Activated naive CD8-positive, alpha-beta T cell treated with anti-CD3 and anti-CD28 coated beads, Interleukin-2, amount 50 U/mL, for 16 hours (primary cell): ENCODE measurements at places on chromosomes 6 and 20.

DNA sequence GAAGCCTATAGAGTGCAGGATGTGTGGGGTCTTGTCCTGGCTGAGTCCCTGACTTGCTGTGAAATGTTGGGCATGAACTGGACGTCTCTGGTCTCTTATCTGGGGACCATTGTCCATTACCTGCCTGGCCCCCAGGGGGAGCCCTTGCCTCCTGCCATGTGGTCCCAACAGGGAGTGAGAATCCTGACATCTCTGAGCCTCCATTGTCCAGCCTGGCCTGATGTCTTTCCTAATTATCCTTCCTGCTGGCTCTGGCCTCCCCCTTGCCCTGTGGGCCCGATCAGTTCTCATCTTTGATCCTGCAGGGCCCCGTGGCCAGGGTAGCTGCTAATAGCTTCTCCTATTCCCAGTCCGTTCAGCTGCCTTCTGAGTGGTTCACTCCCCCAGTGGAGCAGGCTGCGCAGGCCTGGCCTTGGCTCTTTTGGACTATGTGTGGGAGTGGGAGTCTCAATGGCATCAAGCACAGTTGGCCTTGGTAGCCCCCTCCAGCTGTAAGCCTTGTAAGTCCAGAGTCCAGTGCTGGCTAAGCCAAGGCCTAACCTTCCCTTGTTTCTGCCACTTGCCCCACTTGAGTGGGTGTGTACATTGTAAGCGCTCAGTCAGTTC lies 77.9 kb upstream of the RALY start:
- DNase-seq, result peak; percentile 16

DNA sequence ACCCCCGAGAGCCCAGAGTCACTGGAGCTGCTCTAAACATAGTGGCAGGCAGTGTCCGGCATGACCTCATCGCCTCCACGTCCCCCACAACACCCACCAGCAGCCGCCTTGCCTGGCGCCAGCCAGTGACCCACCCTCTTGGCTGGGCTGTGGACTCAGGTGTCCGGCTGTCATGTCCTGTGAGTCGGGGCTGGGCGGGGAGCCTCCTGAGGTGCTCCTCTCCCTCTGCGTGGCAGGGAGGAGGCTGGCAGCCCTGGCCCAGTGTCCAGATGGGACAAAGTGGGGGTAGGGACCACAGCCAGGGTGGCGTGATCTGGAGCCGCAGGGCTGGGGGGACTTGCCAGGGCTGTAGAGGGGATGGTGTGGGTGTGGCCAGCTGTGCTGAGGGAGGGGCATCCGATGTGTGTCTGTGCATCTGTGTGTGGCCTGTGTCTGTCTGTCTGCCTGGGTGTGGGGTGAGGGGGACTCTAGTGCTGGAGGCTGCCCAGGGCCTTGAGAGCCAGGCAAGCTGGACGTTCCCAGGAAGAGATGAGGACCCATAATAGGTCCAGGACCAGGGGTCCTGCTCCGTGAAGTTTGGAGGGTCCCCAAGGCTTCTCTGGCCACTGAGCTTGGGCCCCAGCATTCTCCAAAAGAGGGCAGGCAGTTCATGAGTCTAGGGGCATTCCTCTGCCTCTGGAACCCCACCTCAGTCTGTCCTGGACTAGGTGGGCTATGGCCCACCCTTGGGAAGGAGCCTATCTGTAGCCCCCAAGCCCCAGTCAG lies 2.3 kb upstream of the SOX18 start:
- no peak for DNase-seq

DNA sequence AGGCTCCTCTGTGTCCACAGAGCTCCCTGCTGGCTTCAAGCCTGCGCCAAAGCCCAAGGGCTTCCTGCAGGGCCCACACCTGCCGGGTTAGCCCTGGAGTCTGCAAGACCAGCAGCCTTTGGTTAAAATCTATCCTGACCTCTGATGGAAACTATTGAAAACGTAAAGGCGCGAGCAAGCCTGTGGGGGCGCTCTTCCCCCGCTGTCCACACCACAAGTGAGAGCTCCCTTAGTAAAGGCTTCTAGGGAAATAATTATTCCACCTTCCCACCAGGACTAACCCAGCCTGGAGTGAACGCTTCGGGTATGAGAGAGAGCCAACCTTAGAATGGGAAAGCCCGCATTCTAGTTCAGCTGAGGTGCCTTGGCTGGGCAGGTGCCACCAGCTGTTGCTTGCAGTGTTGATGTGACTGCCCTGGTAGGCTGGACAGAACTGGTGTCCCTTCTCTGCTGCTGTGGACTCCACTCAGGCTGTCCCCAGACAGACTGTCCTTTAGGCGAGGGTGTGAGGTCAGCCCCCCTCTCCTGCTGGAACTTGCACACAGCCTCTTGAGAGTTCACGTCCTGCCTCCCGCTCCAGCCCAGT lies 68.7 kb downstream of the SYTL3 start:
- no peak for DNase-seq

- DNase-seq, result no peak
Measured at GRCh38 chr20:46573234-46573633, 22.8 kb upstream of the OCSTAMP start.

DNA sequence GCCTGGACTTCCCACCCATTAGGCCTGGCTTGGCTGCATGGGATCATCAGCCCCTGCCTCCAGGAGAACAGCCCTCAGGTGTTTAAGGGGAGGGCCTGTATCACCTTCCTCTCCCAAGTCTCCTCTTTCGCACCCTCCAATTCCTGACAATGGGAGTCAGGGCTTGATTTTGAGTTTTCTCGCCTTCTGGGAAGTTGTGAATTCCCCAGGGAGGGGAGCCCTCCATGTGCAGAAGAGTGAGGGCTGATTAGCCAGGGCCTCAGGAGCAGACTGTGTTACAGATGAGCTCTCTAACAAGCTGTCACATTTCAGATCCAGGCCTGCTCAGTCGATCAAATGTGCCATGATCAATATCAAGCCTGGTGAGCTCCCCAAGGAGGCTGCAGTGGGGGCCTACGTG lies 42.4 kb downstream of the CNBD2 start:
- no peak for DNase-seq

DNA sequence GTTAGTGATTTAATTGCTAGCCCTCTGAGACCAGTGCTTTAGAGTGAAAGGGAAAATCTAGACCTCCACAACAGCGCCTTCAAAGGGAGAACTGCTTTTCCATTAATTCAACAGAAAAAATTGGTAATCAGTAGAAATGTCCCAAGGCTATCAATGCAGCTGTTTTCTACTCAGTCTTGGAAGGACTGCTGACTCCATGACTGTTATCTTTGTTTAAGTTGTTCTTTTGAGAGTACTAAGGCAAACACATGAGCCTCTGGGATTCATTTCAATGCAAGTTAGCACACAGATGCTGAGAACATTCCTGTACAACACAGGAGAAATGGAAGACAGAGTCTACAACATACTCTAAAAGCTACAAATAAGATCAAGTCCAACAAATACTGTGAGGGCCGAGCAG lies 301.7 kb upstream of the PTCHD4 start:
- DNase-seq, result no peak

DNA sequence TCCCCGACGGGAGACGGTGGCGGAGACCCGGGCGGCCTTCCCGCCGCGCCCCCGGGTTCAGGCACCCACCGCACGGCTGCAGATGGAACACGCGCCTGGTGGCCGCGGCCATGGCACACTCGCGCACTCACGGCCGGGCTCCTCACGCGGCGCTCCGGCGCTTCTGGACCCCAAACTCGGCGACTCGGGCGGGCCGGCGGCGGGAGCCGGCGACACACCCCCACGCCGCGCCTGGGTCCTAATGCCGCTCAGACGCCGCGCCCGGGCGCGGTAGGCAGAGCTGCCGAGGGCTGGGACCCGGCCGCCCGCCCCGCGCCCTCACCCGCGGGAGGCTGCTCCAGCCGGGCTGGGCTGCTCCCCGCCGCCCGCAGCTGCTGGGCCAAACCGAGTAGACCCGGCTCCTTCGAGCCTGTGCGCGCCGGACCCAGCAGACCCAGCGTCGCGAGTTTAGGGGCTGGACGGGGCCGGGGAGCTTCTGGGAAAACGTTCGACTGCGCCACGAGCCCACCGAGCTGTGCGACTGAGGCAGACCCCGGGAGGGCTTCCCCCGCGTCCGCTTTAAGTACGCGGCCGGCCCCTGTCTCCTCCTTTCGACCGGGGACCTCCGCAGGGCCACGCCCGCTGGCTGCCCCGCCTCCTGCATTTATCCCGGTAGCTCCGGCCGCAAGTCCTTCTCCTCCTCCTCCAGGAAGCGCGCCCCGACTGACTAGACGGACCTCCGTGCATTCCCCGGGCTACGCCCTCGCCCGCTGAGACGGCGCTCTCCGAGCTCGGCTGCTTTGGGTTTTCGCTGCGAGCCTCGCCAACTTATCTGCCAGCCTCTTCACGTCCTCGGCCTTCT lies at the start of gene SLC4A11:
Gene SLC4A11, minus strand, starts transcription at position 165 of the 841 bp plus-strand sequence. Its CDS starts 53 bp downstream, at position 112.
- DNase-seq, result no peak

- no peak for DNase-seq
Measured at GRCh38 chr6:71499667-71500066, 211.1 kb downstream of the OGFRL1 start.

DNA sequence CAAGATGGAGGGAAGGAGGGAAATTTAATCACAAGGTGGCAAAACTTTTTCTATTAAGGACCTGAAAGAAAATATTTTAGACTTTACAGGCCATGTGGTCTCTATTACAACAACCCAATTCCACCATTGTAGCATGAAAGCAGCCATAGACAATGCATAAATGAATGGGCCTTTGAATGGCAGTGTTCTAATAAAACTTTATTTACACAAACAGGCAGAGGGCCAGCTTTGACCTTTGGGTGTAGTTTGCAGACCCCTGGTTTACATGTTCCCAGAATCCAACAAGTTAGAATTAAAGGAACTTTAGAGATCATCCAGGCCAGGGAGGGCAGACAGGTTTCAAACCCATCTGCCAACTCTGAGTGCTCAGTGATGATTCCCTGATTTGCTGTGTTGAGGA lies 95.2 kb downstream of the BANF2 start:
- no peak for DNase-seq
